ENCODE measurements at places on chromosomes 13 and 19.

DNA sequence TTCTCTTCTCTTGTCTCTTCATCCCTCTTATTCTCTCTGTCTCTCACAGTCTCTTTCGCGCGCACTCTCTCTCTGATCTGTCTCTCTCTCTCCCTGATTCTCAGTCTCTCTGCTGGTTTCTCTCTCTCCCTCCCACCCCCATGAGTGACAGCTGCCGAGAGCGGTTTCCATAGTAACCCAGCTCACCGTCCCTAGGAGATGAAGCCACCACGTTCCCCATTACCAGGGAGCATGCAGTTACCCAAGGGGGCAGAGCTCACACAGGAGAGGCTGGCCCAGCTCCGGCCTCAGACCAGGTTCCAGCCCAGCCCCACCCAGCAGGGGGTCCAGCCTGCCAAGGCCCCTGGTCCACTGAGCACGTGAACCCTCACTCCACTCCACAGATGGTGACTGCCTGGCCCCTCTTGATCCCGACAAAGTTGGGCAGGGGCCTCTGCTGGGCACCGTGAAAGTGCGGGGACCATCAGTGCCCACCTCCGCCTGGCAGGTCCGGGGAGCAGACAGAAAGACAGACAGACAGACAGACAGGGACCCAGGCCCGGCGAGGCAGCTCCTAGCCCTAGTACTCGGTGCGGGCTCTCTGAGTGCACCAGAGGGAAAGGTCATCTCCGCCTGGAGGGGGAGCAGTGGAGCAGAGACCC lies 50.6 kb downstream of the CELF5 start:
- DNase-seq = no peak

GRCh38 chr13:39976481-39976880 lies 321.0 kb downstream of the COG6 start:
- DNase-seq = no peak

DNA sequence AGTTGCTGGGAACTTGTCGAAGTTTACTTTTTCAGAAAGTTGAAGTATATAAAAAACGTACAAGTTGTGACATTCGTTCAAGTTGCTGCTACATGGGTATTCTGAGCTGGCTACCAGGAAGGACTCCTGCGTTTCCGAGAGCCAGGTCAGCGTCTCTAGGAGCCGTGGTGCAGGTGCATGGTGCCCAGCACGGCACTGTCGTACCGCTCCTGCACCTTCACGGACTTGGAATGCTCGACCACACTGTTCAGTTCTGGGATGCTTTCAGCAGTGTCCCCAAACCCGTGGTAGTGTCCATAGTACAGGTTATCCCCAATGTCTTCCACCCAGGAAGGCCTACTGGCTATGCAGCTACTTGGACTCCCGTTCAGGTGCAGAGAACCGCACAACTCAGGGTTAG lies 35.4 kb downstream of the ANKRD10 start:
- DNase-seq = no peak

- DNase-seq = no peak
These were observed 419.5 kb upstream of the ARGLU1 start for GRCh38 chr13:106987427-106987785.

- no peak for DNase-seq
These were observed 26.0 kb downstream of the MED4 start for GRCh38 chr13:48068952-48069351.

DNA sequence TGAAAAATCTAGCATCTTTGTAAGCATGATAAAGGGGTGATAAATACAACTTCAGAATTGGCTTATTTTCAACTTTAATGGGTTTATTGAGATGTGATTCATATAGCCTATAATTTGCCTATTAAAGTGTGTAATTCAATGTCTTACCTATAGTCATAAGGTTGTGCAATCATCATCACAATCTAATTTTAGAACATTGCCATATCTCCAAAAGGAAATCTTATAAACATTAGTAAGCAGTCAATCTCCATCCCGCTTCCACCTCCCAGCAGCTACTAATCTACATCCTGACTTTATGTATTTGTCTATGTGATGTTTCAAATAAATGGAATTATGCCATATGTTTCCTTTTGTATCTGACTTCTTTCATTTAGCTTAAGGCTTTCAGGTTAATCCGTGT lies 145.2 kb upstream of the KLHL1 start:
- no peak for DNase-seq

GRCh38 chr19:33465834-33466233 lies 55.8 kb downstream of the PEPD start:
- DNase-seq = no peak

DNA sequence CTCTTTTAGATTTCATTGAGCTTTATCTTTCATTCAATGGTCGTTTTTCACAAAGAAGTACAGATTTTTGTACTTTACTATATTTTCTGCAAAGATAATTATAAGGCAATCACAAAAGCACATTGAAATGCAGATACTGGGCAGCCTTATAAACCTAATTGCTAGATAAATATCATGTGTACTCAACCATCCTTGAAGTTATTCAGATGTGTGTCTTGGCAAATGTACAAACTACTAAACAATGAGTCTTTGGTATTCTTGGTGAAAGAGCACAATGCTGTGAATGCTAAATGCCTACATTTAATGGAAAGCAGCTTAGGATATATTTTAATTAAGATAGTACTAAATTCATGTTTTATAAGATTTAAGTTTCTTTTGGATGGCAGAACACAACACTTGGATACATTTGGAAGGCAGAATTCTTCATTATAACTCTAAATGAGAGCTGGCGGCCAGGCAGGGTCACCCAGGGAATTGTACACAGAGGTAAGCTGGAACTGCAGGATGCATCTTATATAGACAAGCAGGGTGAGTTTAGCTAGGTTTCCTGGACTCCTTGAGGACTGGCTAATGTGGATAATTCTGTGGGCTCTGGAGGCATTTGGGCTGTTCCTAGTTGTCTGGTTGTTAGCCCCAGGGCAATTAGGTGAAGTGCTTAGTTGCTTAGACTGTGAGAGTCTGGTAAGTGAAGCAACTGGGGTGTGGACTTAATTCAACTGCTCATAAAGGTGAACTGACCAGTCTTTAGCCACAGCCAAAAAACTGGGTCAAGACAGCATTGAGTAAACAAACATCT lies 286.6 kb downstream of the PCDH20 start:
- no peak for DNase-seq

- DNase-seq = no peak
These were observed 51.3 kb upstream of the LSM14A start for GRCh38 chr19:34120846-34121639.

DNA sequence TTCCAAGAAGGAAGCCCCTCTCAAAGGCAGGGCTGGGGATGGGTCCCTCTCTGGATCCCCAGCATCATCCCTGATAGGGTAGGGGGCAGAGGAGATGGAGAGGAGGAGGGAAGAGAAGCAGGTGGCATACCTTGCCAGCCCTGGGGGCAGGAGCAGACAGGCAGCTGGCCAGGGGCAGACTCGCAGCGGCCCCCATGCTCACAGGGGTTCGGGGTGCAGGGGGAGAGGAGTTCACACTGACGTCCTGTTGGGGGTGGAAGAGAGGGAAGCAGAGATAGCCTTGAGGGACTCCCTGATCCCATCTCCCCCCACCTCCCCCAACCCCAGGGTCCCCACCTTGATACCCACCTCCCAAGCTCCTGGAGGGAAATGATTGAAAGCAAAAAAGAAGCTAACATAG lies 16.0 kb downstream of the NOTCH3 start:
- no peak for DNase-seq

Data from hippocampal formation (tissue), 2 donors.